GM12865 (cell line): ENCODE measurements at places on chromosomes 12 and 14.

GRCh38 chr12:131203666-131204415 lies 250.1 kb downstream of the ADGRD1 start:
- DNase-seq, result no peak

DNA sequence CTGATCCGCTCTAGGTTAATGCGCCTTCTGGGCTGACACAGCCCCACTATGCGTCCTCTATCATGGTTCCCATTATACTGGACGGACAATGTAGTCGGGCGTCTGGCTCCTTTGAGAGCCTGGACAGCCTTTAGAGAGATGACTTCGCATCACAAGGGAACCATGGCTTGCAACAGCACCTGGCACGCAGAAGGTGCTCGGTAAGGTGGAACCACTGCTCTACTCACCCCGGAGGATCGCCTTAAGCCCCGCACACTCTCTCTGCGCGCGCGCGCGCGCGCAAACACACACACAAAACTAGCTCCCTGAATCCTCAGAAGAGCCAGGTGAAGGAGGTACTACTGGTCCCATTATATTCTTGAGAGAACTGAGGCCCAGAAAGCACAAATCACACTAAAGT lies 7.1 kb downstream of the MAP3K12 start:
- DNase-seq, result no peak

GRCh38 chr12:7431993-7432685 lies 11.8 kb downstream of the CD163L1 start:
- no peak for DNase-seq

DNA sequence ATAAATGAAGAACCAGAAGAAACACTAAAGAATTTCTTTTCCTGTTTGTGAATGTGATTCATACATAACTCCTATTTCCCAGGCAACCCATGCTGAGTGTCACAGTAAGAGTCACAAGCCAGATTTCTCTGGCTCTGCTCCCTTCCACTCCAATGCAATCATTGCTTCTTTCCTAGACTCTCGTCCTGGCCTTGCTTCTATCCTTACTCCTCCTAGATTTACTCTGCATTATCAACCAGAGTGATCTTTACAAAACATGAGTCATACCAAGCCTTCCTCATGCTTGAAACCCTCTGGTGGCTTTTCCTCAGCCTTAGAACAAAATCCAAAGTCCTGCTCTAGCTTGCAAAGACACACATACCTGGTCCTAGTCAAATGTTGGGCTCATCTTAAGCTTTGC lies 13.3 kb downstream of the IL22 start:
- DNase-seq, result no peak

- DNase-seq, result no peak
These were observed 133.4 kb upstream of the RAP1B start for GRCh38 chr12:68477261-68477772.

DNA sequence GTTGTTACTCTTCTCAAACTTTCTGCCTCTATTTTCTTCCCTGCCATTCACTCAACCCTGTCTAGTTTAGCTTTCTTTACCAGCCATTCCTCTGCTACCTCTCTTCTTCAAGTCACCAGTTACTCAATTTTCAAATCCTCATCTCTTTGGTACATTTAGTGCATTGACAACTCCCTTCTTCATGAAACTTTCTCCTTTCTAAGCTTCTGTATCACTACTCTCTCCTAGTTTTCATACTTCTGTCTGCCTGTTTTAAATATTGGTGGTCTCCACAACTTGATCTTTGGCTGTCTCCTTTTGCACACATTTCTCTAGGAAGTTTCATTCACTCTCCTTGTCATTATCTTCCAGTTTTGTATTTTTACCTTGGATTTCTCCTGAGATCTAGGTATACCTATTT lies 6.0 kb downstream of the LEMD3 start:
- no peak for DNase-seq

GRCh38 chr12:129570796-129571400 lies 332.9 kb downstream of the TMEM132D start:
- no peak for DNase-seq

GRCh38 chr14:59017285-59017965 lies 171.0 kb upstream of the DAAM1 start:
- no peak for DNase-seq
